ENCODE measurements at places on chromosomes 6 and 20. TPM values are rescaled to one million over a fixed set of nuclear protein-coding genes. Genes with fewer than 3 reads are reported as not detected.

GRCh38 chr6:17031961-17032360 lies 69.9 kb upstream of the STMND1 start:
- DNase-seq = no peak

DNA sequence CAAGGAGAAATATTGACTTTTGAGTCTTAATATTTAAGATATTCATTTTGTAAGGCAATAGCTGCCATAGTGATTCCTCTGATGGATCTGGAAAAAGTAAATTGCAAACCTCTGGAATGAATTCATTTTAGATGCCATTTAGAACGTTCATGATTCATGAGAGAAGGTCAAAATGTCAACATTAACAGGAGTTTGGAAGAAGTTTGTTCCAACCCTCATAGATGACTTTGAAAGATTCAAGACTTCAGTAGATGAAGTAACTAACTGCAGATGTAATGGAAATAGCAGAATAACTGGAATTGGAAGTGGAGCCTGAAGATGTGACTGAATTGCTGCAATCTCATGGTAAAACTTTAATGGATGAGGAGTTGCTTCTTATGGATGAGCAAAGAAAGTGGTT lies 100.9 kb upstream of the CCN2 start:
- no peak for DNase-seq

DNA sequence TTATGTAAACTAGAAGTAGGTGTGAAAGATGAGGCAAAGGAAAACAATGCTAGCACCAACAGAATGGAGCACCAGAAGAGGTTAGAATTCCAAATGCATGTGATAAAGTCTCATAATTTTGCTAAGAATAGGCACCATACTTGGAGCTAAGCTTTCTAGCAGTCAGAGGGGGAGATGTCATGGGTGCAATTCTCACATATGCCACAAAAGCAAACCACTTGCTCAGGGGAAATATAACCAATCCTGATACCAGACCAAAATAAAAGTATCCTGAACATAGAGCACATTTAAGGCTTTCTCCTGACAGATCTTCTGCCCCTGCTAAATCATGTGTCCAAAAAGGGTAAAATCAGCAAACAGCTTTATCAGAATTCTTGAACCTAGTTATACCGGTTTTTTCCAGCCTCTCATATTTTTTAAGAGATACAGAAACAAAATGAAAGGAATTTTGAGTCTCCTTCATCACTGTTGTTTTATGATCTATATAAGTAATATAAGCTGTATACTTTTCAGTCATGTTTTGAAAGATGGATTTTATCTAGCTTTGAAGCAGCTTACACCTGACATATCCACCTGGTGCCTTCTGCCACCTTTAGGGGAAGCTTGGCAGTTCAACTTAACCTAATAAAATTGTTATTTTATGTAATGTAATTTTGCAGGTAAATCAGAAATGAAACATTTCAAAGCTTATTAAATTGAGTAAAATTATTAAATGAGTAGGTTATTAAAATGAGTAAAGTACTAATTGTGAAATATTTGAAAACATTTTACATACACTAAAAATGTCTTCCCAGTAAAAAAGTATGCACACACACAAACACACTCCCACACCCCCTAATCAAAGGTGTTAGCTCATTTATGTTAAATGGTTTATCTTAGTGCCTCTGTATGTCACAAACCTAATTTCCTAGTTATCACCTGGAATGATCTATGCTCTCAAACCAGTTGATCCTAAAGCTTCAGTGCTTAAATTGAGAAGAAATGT lies 2.8 kb downstream of the SPO11 start:
- DNase-seq = no peak

- DNase-seq = no peak
Measured at GRCh38 chr6:23957017-23957416, 169.0 kb upstream of the NRSN1 start.

DNA sequence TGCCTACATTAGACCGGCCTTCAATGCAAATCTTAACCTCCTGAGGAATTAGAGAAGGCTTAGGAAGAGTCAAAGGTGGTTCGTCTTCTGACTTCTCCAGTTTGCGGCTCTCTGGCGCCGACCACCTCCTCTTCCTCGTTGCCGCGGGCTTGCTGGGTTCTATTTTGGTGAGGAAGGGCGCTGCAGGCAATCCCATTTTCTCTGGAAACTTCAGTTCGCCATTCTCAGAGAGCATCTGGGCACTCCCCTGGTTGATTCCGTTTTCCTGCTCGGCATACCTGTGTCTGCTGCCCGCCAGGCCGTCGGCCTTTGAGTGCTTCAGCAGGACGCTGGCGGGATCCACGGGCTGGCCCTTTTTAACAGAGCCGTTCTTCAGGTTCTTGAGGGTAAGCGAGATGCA lies 67.9 kb downstream of the GMPR start:
- no peak for DNase-seq

DNA sequence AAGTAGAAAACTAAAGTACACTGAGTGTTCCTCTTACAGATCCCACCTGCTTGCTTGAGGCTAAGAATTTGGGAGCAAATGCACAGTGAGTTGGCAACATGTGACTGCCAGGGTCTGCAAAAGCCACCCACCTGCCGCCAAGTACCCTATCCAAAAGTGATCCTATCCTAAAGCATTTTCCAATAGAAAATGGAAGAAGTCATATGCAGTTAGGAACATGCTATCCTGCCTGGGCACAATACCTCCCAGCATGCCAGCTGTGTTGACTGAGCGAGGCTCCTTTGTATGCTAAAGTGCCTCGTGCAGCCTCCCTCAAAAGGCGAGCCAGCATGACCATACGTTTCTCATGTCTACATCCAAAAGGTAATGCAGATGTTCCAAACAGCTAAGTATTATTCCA lies 52.7 kb downstream of the TRAF3IP2 start:
- DNase-seq = no peak

DNA sequence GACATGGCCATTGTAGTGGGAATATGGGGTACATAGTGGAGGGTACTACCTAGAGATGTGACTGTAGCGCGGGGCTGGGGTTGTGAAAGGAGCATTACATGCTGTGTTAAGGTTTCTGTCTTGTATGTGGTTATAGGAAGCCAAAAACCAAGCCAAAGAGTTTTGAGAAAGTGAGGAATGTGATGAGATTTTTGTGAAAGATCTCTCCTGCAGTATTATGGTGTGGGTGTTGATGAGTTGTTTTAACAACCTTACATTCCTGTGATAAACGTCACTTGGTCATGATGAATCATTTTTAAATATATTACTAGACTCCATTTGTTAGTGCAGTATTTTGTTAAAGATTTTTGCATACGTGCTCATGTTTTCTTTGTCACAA lies 48.9 kb downstream of the ZFAND3 start:
- no peak for DNase-seq

DNA sequence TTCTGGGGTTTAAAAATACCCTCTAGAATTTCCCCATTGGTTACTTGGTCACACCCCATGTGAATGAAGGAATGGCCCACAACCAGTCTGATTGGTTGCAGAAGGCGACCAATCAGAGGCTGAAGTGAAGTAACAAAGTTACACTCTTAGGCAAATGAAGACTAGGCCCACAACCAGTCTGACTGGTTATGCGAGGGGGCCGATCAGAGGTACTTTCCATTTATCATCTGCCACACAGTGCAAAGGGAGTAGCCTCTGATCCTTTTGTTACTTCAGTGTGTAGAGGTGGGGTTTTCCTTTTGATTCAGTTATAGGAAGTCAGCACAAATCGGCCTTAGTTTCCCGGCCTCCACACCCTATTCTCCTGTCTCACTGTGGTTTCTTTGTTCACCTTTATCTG lies 61.2 kb upstream of the SGK1 start:
- peak; percentile 49 for DNase-seq

- DNase-seq = no peak
Measured at GRCh38 chr6:158654960-158655489, 5.2 kb downstream of the SYTL3 start.

- no peak for DNase-seq
Measured at GRCh38 chr6:7649037-7649810, 59.2 kb downstream of the SNRNP48 start.

GRCh38 chr6:28597217-28597835 lies 71.6 kb downstream of the GPX5 start:
- no peak for DNase-seq

GRCh38 chr6:116963972-116964371 lies 86.9 kb downstream of the RFX6 start:
- no peak for DNase-seq

- no peak for DNase-seq
Measured at GRCh38 chr6:21752054-21752811, 158.7 kb downstream of the SOX4 start.

GRCh38 chr6:43433148-43433547 lies 5.8 kb downstream of the ABCC10 start:
- DNase-seq = no peak

GRCh38 chr20:62707276-62707920 lies 1.2 kb upstream of the NTSR1 start:
- DNase-seq = no peak

GRCh38 chr20:45792317-45793118 lies 764 bp downstream of the DNTTIP1 start:
- DNase-seq = no peak

DNA sequence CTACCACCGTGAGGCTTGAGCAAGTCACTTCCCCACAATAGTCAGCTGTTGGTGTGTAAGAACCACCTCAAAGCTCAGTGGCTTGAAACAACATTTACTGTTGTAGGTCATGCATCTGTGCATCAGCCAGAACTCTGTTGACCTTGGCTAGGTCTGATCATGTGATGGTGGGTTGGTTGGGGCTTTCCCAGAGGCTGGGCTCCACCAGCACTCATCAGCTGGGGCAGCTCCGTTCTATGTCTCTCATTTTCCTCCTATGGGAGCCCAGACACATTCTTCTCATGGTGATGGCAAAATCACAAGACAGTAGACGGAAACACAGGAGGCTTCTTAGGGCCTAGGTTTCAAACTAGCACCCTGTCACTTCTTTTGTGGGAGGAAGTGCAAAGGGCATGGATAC lies 42.8 kb upstream of the PSMF1 start:
- no peak for DNase-seq

DNA sequence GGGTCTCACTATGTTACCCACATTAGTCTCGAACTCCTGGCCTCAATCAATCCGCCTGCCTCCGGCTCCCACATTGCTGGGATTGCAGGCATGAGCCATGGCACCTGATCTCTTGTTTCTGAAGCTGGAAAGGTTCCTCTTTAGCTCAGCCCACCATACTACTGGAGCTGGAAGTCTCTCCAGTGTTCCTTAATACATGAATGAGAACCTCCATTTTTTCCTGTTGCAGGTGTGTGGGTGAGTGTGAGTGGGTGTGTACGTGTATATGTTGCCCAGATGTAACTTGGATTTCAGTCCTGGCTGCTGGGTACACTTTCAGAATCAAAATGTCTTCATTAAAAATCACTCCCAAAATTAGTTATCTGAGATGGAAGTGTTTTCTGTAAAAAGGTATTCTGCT lies 11.1 kb downstream of the PNPLA1 start:
- DNase-seq = no peak

- no peak for DNase-seq
Measured at GRCh38 chr20:58359441-58359840, 29.6 kb upstream of the VAPB start.

DNA sequence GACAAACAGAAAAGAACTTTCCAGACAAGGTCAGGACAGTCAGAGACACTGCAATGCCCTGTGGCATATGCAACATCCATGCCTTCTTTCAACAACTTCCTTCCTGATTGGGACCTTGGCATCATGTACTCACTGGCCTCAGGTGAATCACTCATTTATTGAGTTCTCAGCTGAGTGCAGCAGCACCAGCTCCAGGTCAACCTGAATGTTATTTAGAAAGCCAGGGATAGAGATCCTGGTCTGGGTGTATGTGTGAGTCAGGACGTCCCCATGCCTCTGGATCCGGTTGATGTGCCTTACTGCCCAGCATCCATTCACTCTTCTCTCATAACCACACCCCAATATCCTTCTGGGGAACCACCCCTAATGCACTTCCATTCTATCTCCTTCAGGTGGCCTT lies 54.4 kb downstream of the SNRNP48 start:
- no peak for DNase-seq

SLC2A10 gene
- total RNA-seq = not detected

DNA sequence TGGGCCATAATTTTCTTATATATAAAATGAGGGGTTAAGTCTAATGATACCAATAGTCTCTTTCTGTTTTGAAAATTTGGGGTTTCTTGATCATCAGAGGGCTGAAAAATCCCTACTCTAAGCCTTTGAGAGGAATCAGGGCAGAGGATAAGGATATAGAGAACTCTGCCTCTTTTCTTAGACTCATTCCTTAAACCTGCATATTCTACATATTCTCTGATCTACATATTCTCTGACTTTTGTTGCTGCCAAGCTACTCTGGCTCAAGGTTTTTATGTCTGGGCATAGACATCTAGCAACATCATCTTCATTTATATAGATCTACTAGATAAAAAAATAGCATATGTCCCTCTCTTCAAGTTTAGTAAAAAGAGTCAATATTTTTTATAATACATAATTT lies 71.2 kb downstream of the FLRT3 start:
- DNase-seq = no peak

CCDC170 gene
- 0.15 TPM for total RNA-seq

- no peak for DNase-seq
Measured at GRCh38 chr6:30494291-30494861, 5.1 kb downstream of the HLA-E start.

GRCh38 chr6:15522026-15522425 lies 140.8 kb downstream of the DTNBP1 start:
- DNase-seq = no peak

GRCh38 chr6:168155193-168155592 lies 76.2 kb upstream of the FRMD1 start:
- no peak for DNase-seq

- no peak for DNase-seq
Measured at GRCh38 chr6:4698901-4699659, 77.1 kb upstream of the CDYL start.

- no peak for DNase-seq
Measured at GRCh38 chr20:38857703-38858102, 52.2 kb downstream of the PPP1R16B start.

FUT9 gene
- total RNA-seq = not detected

DNA sequence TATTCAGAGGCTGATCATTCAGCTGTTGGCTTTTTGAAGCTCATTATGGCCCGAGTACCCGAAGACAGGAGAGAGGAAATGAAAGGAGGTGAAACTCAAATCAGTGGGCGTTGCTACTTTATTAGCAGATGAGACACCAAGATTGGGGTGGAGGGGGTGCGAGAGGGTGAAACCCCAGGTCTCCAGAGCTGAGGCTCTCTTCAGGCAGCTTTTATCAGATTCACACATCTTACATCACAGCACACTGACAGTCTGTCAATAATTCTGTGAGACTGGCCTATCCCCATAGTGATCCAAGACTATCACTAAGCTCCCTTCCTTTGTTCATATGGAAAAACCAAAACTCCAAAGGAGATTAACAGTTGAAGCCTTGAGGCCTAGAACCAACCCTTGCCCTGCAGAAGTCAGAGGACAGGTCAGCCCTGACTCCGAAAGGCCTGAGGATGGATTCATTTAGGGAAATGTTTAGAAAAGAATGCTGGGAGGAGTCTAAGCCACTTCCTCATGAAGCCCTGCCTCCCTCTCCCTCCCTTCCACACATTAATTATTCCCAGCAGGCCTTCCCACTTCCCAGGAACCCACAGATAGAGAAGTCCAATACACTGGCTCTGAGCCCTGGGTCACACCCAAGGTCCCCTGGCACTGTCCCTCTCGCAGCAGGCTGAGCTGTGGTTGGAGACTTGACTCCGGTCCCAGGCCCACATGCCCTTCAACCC lies 23.2 kb downstream of the TRERF1 start:
- no peak for DNase-seq

HLA-DOA gene
- 1.8 TPM for total RNA-seq

LGSN gene
- total RNA-seq = not detected

PRPH2 gene
- total RNA-seq = not detected

All from activated T-helper 1 cell treated with anti-CD3 and anti-CD28 coated beads, Interleukin-12 subunit alpha, Interleukin-12 subunit beta, Interleukin-2, Interleukin-4 antibody, amounts not matched to agents 30 ng/mL and 10 ng/mL and 1 ng/mL, durations not matched to agents 14 hours and 24 hours and 36 hours (primary cell).